Right cardiac atrium (tissue), 5 donors: ENCODE measurements at places on chromosomes 4 and X. TPM values are rescaled to one million over a fixed set of nuclear protein-coding genes. Genes with fewer than 3 reads are reported as not detected.

GRCh38 chr4:75514949-75515612 lies 808 bp downstream of the THAP6 start:
- DNase-seq, result no peak

DNA sequence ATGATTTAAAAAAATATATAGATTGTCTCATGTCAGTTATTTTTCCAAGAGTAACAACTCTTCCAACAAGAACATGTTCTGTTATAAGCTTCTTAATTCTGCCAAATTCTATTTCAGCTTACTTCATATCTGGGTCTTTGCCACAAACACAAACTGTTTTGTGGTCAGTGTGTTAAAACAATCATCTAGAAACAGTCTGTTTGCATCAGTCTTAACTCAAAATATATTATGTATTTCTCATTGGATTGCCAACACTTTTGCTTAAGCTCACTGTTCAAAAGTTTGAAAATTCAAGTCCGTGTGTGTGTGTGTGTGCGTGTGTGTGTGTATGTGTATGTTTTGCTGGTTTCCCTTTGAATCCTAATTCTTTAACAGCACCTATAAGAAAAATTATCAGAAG lies 752.3 kb upstream of the NDST4 start:
- no peak for DNase-seq

DNA sequence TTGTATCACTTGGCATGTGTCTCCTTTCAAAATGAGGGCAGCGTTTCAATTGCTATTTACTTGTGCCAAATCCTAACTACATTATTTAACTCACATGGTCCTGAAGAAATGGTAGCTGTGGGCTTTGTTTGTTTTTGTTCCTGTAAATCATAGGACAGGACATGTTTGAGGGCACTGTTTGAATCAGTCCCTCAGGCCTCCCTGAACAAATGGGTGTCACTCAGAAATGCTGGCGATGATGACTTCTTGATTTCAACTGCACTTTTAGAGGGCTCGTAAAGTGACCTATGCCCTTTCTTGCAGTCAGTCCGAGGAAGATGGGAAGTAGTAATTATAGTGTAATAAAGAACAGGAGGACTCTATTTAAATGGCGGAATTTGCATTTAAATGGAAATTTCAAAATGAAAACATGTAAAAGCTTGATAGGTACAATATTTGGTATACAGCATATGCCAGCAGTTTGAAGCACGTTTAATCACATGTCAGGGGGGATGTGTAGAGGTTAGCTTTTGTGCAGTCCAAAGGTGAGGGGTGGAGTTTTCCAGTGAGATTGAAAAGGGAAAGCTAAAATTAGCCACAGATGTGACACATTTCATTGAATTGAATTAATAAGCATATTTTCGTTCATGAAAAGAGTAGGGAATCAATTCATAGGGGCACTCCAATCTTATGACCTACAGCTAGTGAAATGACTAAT lies 1958.7 kb upstream of the IGFBP7 start:
- no peak for DNase-seq

- DNase-seq, result no peak
These were observed 225.6 kb downstream of the FBXW7 start for GRCh38 chr4:152310257-152310656.

GRCh38 chr4:158588777-158589176 lies 67.1 kb downstream of the RXFP1 start:
- no peak for DNase-seq

DNA sequence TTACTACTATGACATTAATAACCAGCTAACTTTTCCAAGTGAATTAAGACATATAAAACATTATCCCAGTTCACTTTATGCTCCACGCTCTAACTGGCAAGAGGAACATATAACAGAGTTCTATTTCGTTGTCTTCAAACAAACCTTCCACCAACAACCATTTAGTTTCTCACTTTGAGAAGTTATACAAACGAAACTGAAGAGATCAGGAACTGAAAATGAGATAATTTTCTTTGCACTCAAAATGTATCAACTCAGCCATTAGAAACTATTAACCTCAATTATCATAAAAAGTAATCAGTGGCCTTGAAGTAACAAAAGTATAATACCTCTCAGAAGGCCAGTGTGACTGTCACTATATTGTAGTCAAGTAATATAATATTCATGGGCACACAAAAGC lies 70.1 kb downstream of the CHM start:
- DNase-seq, result no peak

DNA sequence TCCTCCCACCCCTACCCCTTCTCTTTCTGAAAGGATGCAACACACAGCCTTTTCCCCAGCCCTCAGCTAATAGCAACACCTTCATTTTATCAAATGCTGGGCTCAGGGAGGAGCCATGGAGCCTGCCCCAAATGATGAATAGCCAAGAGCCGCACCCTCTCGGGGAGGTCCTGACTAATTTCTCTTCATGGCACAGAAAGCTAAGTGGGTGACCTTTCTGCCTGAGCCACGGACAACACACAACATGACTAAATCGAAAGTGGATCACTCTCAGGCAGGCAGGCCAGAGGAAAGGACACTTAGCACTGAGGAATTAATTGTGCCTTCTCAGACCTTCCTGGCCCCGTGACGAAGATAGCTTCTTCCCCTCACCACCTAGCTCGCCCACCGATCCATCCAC lies 165.1 kb upstream of the RAI2 start:
- no peak for DNase-seq

- no peak for DNase-seq
These were observed 22.8 kb upstream of the SPON2 start for GRCh38 chr4:1195109-1195671.

- no peak for DNase-seq
These were observed 738.2 kb downstream of the ADGRL3 start for GRCh38 chr4:61938250-61938846.

GRCh38 chr4:73735231-73735630 lies 5.1 kb upstream of the CXCL8 start:
- no peak for DNase-seq

GRCh38 chr4:57191523-57192034 lies 81.4 kb upstream of the IGFBP7 start:
- no peak for DNase-seq

DNA sequence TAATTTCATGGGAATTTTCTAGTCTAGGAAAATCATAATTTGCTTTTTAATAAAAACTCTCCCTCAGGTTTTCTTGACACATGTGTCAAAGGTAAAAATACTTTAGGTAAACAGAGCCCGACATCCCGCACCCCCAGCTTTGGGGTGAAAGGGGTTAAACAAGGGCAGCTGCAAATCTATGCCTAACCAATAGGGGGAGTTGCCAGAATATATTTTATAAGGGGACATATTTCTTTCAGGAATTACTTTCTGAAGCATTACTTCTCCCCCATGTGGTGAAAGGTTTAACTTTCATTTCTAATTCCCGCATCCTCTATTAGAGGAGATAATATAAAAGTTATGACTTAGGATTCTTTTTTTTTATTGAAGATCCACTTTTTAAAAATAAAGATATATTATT lies 53.9 kb upstream of the HEPH start:
- peak; percentile 40 for DNase-seq

- no peak for DNase-seq
These were observed 1385.9 kb downstream of the FAM133A start for GRCh38 chrX:95059909-95060308.

DNA sequence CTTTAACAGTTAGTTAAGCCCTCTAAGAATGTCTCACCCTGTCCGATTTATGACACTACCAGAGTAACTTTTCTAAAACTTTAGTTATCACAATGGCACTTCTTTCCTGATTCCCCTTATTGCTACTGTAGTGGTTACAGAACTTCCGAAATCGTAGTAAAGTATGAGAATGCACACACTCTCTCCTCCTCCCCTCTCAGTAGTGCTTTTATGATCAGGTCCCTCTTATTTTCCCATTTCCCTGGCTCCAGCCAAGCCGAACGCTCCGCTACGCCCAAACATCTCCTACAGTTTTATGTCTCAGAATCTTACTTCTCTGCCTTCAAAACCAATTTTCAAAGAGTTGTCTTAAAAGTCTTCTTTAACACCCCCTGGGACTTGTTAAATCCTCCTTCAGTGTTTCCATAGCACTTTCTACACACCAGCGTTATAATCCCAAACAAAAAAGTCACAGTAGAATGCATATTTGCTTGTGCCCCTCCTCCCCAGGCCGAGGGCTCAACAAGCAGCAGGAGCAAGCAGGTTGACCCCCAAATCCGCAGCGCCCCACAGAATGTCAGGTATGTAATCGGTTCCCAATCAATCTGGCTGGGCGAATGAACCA lies 671 bp downstream of the HPF1 start:
- DNase-seq, result no peak

The DDX60 gene
- 10.8 TPM for total RNA-seq

The EPGN gene
- not detected for total RNA-seq

The DSPP gene
- total RNA-seq, result not detected
